ENCODE measurements at places on chromosomes 11 and 22. TPM values are rescaled to one million over a fixed set of nuclear protein-coding genes. Genes with fewer than 3 reads are reported as not detected.
A peak's percentile ranks its signal among the peaks of the same experiment; 100 is the strongest.

The PGA5 gene
- 0.27 TPM for polyA plus RNA-seq

The CD248 gene
- 6.0 TPM for polyA plus RNA-seq

The MYEOV gene
- polyA plus RNA-seq: 0.08 TPM

The CCDC188 gene
- polyA plus RNA-seq: 1.0 TPM

DNA sequence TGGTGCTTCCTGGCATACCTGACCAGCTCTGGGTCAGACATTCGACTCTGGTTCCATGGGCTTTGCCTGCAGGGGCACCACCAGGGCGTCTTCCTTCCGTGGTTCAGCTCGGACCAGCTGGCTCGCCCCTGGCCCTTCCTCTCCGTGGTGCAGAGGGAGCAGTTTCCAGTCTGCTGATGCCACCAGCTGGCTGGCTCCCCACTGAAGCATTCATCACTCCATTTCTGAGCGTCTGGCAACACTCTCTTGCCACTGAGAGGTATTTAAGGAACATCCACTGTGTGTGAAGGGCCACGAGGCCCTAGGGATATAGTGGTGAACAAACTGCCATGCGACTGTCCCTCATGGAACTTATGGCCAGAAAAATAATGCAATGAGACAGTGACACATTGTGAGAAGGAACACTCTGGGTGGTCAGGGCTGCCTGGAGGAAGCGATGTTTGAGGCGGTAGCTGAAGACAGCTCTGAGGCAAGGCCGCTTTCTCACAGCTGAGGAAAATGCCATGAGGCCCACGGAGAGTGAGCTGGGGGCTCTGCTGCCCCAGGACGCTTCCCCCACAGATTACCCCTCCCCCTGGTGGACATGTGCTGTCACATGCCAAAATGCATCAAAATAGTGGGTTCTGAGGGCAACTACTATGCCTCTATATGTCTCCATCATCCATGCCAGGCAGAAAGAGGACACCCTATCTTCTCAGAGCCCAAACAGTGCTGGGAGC, 44.9 kb upstream of the ARFGAP3 start:
- DNase-seq: no peak

DNA sequence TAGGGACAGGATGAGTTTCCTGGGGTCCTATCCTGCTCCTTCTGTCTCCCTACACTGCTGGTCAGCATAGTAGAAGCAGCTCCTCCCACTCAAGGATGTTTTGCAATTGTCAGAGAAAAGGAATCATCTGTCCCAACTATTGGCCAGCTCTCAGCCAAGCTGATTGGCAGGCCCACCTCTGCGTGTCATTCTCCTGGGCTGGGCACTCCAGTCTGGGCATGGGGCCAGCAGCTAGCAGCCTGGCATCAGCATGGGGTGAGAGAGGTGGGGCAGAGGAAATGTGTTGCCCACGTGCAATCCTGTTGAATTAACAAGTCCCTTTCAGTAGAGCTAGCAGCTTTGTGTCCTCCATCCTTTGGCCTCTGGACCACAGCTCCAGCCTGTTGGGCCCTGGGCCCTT, 14.1 kb downstream of the ANKK1 start:
- peak; percentile 83 for DNase-seq

DNA sequence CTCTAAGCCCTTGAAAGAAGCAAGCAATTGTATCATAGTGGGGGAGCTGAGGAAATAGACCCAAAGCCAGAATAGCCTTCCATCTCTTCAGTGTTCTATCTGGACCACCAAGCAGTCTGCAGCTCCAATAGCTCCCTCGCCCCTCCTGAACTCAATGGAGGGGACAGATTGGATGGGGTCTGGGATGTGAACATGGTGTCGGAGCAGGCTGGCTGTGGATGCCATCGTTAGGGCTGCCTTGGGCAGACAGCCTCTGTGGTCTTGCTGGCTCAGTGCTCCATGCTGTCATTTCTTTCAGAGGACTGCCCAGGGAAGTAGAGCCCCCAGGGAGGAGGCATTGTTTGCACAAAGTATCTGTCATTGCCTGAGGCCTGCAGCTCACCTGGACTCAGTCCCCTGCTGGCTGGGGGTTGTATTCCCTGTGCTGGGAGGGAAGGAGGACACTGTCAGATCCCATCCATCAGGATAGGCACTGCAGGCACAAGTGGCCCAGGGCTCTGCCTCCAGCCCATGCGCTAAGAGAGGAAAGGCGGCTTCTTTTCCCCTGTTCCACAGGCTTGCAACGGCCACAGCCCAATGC, 537.7 kb downstream of the BUD13 start:
- DNase-seq: no peak

DNA sequence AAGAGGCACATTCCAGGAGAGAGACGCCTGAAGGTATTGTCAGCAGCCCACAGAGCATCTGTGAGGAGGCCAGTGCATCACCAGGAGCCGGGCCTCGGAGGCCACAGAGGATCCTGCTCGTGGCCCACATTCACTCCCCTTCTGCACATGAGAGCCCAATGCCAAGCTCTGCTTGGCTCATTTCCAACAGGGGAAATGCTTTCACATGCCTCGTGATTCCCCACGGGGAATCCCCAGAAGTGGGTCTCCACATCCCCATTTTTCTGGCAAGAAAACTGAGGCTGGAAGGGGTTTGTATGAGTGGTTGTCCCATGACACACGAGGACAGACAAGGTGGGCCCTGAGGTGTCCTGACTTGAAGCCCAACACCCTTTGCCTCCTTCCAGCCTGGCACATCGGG, 34.4 kb downstream of the TP53I11 start:
- DNase-seq: no peak
